ENCODE measurements at places on chromosomes 11 and 22. TPM values are rescaled to one million over a fixed set of nuclear protein-coding genes. Genes with fewer than 3 reads are reported as not detected.

DNA sequence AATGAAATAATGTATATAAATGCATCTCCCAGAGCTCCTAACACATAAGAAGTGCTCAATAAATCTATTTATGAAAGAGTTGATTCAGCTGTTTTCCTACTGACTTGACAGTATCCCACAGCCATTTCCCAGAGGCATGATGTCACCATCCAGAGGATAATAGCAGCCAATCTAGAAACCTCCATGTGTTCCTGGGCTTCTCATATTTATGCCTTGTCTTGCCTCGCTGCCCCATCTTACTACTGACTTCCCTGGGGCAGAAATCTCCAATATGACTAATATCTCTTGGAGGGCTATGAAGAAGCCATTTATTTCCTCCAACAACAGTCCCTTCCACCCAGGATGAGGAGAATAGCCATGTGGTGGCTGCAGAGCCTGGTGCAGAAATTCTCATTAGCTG is 115.4 kb upstream of the NAV2 start:
- no peaks in the 10 kb centered on the region for H3K36me3 ChIP-seq
- H3K27me3 ChIP-seq, result peaks cover 3% of the 10 kb centered on the region

GRCh38 chr11:124669193-124669592 is 4.3 kb downstream of the SIAE start:
- no peak overlapping the region for H3K4me3 ChIP-seq
- peaks cover 9% of the 10 kb centered on the region for H3K4me1 ChIP-seq
- no peaks in the 10 kb centered on the region for H3K36me3 ChIP-seq
- H3K27ac ChIP-seq, result no peak overlapping the region
- H3K27me3 ChIP-seq, result peaks cover 2% of the 10 kb centered on the region
- peak; percentile 30 for DNase-seq

PGA3 gene
- not detected for total RNA-seq

PI4KA gene
- total RNA-seq, result 45.5 TPM

- H3K27ac ChIP-seq, result no peak overlapping the region
- DNase-seq, result no peak
- H3K4me1 ChIP-seq, result peaks cover 10% of the 10 kb centered on the region
These were observed 993.4 kb upstream of the FAT3 start for GRCh38 chr11:91231226-91231625.

DNA sequence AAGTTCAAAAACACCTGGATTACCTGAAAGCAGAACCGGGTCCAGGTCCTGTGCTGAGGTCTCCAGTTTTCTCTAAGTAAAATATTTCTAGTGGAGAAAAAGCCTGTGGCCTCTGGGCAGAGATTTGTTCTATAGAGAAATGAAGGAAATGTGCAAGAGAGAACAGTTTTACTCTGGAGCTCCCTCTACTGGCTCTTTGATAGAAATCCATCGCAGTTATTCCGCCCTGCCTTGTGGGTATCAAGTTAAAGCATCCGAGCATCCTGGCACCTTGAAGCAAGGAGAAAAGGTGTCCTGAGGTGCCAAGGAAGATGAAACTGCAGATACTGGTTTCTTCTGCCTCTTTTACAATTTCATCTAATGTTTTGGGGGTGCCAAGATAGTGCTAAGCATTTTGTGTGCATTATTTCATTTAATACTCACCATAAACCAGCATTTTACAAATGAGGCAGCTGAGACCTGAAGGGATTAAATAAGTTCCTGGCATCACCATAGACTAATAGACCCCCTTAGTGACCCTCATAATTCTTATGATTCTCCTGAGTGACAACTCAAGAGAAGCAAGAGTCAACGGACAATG is 113.1 kb upstream of the HSD17B12 start:
- no peak for DNase-seq
- no peak overlapping the region for H3K27ac ChIP-seq
- no peak overlapping the region for H3K4me3 ChIP-seq
- H3K27me3 ChIP-seq, result peaks cover 57% of the 10 kb centered on the region
- no peaks in the 10 kb centered on the region for H3K36me3 ChIP-seq
- H3K4me1 ChIP-seq, result no peaks in the 10 kb centered on the region

PKDREJ gene
- total RNA-seq, result 0.07 TPM

- peaks cover 62% of the 10 kb centered on the region for H3K4me1 ChIP-seq
- no peak for DNase-seq
- H3K27ac ChIP-seq, result no peak overlapping the region
- no peaks in the 10 kb centered on the region for H3K36me3 ChIP-seq
These were observed 69.7 kb downstream of the ETS1 start for GRCh38 chr11:128517451-128518230.

DNA sequence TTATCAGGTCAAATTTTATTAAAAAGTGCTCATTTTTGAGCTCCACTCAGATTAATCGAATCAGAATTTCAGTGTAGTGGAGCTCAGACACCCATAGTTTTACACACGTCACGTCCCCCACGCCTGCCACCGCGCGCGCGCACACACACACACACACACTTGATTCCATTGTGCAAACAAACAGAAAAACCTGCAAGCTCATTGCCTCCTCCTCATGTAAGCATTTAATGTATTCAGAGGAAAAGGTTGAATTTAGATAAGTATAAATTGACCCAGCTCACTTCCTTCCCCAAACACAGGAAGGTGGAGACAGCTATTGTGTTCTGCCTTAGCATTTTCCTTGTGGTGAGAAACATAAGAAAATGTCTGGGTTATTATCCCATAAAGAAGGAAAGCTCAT is 336.7 kb downstream of the LUZP2 start:
- no peak for DNase-seq
- H3K4me3 ChIP-seq, result no peak overlapping the region
- H3K27ac ChIP-seq, result no peak overlapping the region
- H3K36me3 ChIP-seq, result no peaks in the 10 kb centered on the region
- peaks cover 6% of the 10 kb centered on the region for H3K4me1 ChIP-seq

DNA sequence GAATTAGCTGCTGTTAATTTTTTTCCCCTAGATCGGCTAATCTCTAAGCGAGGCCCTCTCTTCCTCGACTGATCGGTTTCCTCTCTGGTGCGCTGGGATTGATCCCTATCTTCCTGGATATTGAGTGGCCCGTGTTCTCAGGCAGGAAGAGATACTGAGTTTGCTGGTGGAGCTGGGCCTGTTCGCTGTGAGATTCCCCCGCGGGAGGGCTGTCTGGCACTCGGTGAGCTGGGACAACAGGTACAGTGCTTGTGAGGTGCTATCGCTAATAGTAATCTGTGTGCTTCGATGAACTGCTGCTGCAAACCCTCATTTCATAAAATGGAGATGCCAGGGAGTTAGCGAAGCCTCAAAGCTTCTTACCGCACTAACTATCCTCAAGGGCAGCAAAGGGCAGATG is 310.3 kb downstream of the NXPE2 start:
- H3K36me3 ChIP-seq, result no peaks in the 10 kb centered on the region
- no peak overlapping the region for H3K27ac ChIP-seq
- no peak for DNase-seq
- peaks cover 4% of the 10 kb centered on the region for H3K4me1 ChIP-seq
- no peaks in the 10 kb centered on the region for H3K27me3 ChIP-seq
- H3K4me3 ChIP-seq, result no peak overlapping the region

DNA sequence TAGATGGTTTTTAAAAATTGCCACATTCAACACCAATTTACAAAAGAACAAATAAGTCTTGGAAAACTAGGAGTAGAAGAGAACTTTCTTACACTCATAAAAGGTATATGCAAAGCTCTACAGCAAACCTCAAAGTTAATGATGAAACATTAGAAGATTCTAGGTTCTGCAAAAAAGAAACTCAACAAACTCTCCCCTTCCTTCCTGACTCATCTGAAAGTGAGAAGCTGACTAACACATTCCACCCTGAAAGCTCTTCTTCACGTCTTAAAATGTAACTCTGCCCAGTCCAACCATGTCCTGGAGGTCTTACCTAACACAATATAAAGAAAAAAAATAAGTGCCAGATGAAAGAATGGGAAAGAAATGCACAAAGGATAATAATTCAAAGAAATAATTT is 218.9 kb upstream of the ISX start:
- DNase-seq, result no peak
- peaks cover 4% of the 10 kb centered on the region for H3K27me3 ChIP-seq
- H3K4me1 ChIP-seq, result peaks cover 48% of the 10 kb centered on the region
- peaks cover 28% of the 10 kb centered on the region for H3K36me3 ChIP-seq
- H3K27ac ChIP-seq, result no peak overlapping the region

BRD1 gene
- total RNA-seq, result 36.4 TPM

- peaks cover 7% of the 10 kb centered on the region for H3K4me1 ChIP-seq
- no peak overlapping the region for H3K27ac ChIP-seq
- H3K36me3 ChIP-seq, result no peaks in the 10 kb centered on the region
- no peak overlapping the region for H3K4me3 ChIP-seq
- no peak for DNase-seq
These were observed 420.0 kb downstream of the DYNC2H1 start for GRCh38 chr11:103529181-103529684.

DNA sequence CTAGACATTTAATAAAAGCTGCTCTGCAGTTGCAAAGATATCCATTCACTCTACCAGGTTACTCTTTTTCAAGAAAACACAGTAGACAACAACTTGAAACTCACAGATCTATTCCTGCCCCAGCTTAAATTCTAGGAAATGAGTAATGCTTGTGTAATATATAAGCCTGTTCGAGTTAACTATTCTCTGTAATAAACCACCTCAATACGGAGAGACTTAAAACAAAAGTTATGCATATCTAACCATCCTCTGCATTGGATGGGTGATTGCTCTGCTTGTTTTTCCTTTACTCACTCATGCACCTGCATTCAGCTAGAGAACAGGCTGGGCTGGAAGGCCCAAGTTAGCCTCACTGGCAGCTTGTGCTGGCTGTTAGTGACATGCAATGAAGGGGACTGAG is 13.3 kb downstream of the LRRC4C start:
- no peak overlapping the region for H3K4me3 ChIP-seq
- no peak overlapping the region for H3K27ac ChIP-seq
- no peaks in the 10 kb centered on the region for H3K27me3 ChIP-seq

- H3K36me3 ChIP-seq, result no peaks in the 10 kb centered on the region
- H3K4me3 ChIP-seq, result no peak overlapping the region
- 0 out of 2 replicates have a peak overlapping the region, but pooled peaks have one; percentile 12 for H3K27ac ChIP-seq
- H3K27me3 ChIP-seq, result peaks cover 3% of the 10 kb centered on the region
- peaks cover 51% of the 10 kb centered on the region for H3K4me1 ChIP-seq
- DNase-seq, result no peak
These were observed 76.0 kb downstream of the SC5D start for GRCh38 chr11:121368364-121369240.

PRR33 gene
- total RNA-seq, result not detected

DNA sequence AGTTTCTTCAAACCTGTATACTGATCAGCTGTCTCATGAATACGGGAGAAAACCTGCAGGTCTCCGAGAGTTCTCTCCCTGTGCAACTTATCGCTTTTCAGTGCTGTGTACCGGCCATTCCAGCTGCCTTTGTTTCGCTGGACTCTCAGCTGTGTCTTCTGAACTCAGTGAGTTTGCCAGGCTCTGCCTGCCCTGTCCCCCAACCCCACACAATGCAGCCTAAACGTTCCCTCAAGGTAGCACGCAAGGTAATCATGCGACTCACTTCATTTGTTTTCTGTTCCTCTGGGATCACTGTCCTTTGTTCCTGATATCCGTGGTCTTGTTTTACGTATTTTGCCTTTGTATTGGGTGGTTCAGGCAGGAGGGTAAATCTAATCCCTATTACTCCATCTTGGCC is 13.5 kb downstream of the RBM7 start:
- no peak overlapping the region for H3K4me3 ChIP-seq
- H3K36me3 ChIP-seq, result peaks cover 24% of the 10 kb centered on the region
- peaks cover 9% of the 10 kb centered on the region for H3K4me1 ChIP-seq
- no peaks in the 10 kb centered on the region for H3K27me3 ChIP-seq
- H3K27ac ChIP-seq, result peak overlapping the region; percentile 34

MAPK11 gene
- 2.3 TPM for total RNA-seq

DNA sequence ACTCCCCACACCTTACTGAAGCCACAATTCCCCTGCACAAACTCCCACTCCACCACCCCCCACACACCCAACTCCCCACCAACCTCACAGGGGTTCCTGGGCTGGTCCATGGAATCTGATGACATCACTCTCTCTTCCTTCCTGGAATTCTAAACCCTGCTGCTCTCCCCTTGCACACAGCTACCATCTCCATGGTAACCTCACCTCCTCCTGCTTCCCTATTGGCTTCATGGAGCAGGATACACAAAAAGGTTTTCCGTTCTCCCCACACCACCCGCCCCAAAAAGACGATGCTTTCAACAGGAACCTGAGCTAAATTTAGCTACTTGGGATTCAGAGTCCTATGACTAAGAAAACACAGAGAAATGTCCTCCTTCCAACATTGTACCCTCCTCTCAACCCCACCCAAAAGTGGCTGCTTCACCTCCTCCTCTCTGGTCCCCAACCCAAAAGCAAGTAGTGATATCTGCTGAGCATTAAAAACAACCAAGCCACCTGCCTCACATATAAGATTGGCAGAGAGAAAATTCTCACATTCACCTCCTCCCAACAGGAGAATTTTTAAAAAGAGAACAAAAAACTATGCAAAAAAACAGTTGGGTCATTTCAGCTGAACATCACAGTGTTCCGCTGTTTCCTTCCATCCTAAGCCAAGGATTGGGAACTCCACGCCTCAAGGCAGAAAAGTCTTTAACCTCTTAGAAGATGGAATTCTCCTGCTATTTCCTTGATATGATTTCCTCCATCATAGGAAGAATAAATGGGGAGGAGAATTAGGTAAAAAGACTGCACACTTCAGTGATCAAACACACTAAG is 66.9 kb downstream of the RBFOX2 start:
- H3K27ac ChIP-seq, result peak overlapping the region; percentile 91
- H3K36me3 ChIP-seq, result no peaks in the 10 kb centered on the region
- H3K27me3 ChIP-seq, result no peaks in the 10 kb centered on the region
- peaks cover 48% of the 10 kb centered on the region for H3K4me1 ChIP-seq

DNA sequence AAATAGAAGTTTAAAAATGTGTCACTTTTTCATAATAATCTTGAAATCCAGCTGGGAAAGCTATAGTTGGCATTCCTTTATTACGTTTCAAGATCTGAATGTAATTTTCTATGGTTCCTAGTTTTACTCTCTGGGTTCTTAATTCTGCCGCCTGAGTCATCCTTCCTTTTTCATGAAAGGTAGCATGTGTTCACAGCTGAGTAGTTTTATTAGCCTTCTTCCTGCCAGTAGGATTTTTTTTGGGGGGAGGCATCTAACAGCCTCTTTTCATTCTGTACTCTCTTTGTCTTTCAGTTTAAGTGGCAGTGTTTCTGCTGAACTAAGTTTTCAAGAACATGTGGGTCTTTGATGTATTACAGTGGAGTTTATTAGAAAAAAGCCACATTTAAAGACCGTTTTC is 36.5 kb downstream of the OR2AG2 start:
- H3K27ac ChIP-seq, result no peak overlapping the region
- no peak for DNase-seq
- no peak overlapping the region for H3K4me3 ChIP-seq
- H3K4me1 ChIP-seq, result no peaks in the 10 kb centered on the region
- H3K27me3 ChIP-seq, result peaks cover 12% of the 10 kb centered on the region

SLC22A8 gene
- not detected for total RNA-seq

GRCh38 chr11:114258696-114259095 is 37.5 kb upstream of the NNMT start:
- H3K4me3 ChIP-seq, result no peak overlapping the region
- H3K36me3 ChIP-seq, result no peaks in the 10 kb centered on the region
- H3K4me1 ChIP-seq, result peaks cover 16% of the 10 kb centered on the region
- H3K27me3 ChIP-seq, result no peaks in the 10 kb centered on the region
- no peak overlapping the region for H3K27ac ChIP-seq

ENTHD1 gene
- total RNA-seq, result not detected

GRCh38 chr22:19137384-19138216 is 6.5 kb downstream of the TSSK2 start:
- H3K27ac ChIP-seq, result no peak overlapping the region
- H3K4me3 ChIP-seq, result no peak overlapping the region
- no peak for DNase-seq
- peaks cover 36% of the 10 kb centered on the region for H3K36me3 ChIP-seq
- H3K4me1 ChIP-seq, result no peaks in the 10 kb centered on the region

GRCh38 chr11:48242501-48242900 is 2.4 kb upstream of the OR4X2 start:
- peaks cover 77% of the 10 kb centered on the region for H3K36me3 ChIP-seq
- no peaks in the 10 kb centered on the region for H3K4me1 ChIP-seq
- H3K27ac ChIP-seq, result no peak overlapping the region
- H3K27me3 ChIP-seq, result peaks cover 9% of the 10 kb centered on the region
- no peak for DNase-seq
